ENCODE measurements at places on chromosomes 1 and 21.

GRCh38 chr1:27348861-27349783 lies 7.3 kb downstream of the SYTL1 start:
- no peak for DNase-seq

GRCh38 chr1:186303911-186304310 lies 71.1 kb downstream of the TPR start:
- no peak for DNase-seq

DNA sequence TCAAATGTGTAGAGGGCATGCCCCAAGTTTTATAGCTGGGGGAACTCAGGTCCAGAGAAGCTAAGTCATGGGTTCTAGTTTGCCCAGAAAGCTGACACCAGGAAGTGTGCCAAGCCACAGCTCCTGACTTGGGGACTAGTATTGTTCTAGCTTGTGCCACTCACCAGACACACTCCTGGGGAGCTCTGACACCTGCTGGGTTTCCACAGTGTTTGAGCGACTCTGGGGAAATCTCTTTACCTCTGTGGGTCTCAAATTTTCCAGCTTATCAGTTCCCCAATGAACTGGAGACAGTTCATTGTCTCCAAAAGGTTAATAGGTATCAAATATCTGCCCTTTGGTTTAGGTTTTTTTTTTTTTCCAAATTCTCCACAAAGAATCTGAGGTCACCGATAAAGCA lies 4.2 kb downstream of the KISS1 start:
- DNase-seq: no peak

GRCh38 chr1:178768423-178768822 lies 43.4 kb downstream of the RALGPS2 start:
- no peak for DNase-seq

DNA sequence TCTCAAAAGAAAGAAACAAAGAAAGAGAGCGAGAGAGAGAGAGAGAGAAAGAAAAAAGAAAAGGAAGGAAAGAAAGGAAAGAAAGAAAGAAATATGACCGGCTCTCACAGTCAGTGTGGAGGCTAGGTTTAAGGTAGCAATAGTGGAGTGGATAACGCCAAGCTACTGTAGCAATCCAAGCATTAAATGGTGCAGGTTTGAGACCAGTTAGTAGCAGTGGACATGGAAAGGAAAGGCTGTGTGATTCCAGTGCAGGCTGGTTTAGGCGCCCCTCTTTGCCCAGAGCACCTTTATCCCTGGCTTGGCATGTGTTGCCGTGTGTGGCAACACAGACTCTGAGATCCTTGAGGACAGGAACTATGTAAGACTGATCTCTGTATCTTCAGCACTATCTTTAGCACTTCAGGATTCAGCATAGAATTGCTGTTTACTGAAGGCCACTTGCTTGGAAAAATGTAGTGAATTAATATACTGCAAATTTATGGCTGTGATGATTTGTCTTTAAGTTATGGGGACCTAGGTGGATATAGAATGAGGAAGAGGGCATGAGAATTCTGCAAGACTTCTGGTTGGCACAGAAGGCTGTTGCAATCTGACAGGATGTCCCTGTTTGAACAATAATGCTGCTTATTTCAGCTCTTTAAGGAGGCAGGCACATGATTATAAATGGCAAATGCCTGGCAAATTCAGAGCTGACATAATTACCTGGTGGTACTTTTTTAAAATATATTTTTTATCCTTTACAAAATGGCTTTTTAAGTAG lies 10.8 kb upstream of the OSBPL9 start:
- no peak for DNase-seq

- no peak for DNase-seq
Observed at GRCh38 chr1:9615316-9616063, 26.8 kb downstream of the TMEM201 start.

GRCh38 chr21:14833241-14833640 lies 231.6 kb downstream of the NRIP1 start:
- no peak for DNase-seq

GRCh38 chr1:53561503-53562105 lies 102.4 kb downstream of the DMRTB1 start:
- DNase-seq: no peak

DNA sequence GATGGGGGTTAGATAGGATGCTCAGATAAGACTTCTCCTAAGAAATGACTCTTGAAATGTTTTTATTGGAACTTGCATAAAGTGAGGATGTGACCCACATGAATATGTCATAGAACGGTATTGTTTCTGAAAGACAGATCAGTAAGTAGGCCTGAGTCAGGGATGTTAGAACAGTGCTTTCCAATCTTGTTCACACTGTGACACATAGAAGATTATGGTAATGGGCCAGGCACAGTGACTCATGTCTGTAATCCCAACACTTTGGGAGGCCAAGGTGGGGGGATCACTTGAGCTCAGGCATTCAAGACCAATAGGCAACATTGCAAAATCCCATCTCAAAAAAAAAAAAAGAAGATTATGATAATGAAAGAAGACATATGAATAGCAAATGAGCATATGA lies 32.9 kb downstream of the FMO4 start:
- no peak for DNase-seq

GRCh38 chr1:86339014-86339812 lies 56.9 kb downstream of the ODF2L start:
- DNase-seq: no peak

GRCh38 chr1:24263211-24263610 lies 55.9 kb upstream of the GRHL3 start:
- no peak for DNase-seq

DNA sequence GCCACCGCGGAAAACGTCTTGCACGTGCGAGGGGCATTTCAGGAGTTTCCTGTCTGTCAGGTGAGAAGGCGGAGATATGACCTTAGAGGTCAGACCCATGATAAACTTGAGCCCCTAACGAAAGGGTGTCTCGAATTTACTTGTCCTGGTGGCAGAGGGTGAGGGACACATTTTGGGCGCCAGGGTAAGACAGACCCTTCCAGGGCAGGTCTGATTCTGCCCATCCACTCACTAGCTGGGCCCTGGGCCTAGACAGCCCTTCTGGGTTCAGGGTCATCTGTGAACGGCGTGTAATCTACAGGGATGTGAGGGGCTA lies 395 bp upstream of the CSRP1 start:
- DNase-seq: no peak

GRCh38 chr1:173314656-173315055 lies 107.5 kb upstream of the TNFSF4 start:
- no peak for DNase-seq

- no peak for DNase-seq
Observed at GRCh38 chr21:46195595-46196195, 11.4 kb upstream of the SPATC1L start.

- no peak for DNase-seq
Observed at GRCh38 chr1:201185527-201186128, 5.0 kb upstream of the IGFN1 start.

DNA sequence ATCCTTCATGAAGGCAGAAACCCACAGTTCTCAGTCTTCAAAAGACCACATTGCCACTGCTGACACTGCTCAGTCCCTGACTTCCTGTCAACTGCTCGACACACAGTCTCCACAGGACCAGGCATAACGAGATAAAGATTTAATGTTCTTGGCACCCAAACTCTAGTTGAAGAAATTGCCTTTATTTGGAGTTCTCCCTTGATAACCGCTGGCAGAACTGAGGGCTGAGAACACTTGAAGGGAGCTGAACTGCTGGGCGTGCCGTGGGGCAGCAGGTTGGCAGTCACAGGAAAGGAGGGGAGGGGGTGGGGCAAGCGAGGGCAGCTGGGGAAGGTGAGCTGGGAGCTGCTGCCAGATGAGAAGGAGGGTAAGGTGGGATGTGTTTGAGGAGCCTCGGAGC lies 15.9 kb downstream of the HENMT1 start:
- DNase-seq: no peak

- DNase-seq: peak; percentile 5
Observed at GRCh38 chr1:76998582-76999223, 131.4 kb downstream of the ST6GALNAC5 start.

- no peak for DNase-seq
Observed at GRCh38 chr1:39872698-39873097, 10.6 kb downstream of the TRIT1 start.

DNA sequence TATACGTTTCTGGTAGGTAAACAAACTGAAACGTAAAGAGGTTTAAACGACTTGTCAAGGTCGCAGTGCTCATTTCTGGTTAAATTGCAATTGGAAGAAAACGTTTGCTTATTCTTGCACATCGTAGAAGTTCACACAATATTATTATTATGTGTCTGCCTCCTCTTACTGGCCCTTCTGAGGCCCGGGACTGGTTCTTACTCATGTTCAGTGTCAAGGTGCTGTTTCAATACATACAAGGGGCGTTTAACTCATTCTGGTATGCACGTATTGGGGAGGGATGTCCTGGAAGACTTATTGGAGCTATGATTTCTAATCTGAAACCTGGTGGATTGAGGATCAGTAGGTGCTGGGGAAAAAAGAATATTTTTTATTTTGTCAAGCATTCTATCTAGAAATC lies 932 bp downstream of the RPF1 start:
- DNase-seq: no peak

DNA sequence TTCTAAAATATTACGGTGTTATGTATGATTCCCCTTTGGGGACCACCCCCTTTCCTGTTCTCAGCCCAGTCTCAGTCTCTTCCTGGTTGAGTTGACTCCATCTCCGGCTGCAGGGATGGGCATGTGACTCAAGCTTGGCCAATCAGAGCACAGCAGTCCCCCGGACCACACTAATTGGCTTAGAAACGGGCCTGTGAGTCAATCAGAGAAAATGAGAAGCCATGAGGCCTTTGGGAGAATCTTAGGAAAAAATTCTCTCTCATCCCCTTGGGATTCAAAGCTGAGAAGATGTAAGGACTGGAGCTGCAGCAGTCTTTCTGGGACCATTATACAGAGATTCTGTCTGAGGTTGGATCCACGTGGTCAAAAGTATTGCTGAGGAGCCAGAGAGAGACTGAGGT lies 10.7 kb upstream of the FHAD1 start:
- no peak for DNase-seq

GRCh38 chr1:83129107-83129506 lies 869.8 kb downstream of the TTLL7 start:
- DNase-seq: no peak

- DNase-seq: no peak
Observed at GRCh38 chr1:240763771-240764170, 151.8 kb upstream of the GREM2 start.

GRCh38 chr1:94422115-94422820 lies 4.1 kb downstream of the ABCD3 start:
- no peak for DNase-seq

DNA sequence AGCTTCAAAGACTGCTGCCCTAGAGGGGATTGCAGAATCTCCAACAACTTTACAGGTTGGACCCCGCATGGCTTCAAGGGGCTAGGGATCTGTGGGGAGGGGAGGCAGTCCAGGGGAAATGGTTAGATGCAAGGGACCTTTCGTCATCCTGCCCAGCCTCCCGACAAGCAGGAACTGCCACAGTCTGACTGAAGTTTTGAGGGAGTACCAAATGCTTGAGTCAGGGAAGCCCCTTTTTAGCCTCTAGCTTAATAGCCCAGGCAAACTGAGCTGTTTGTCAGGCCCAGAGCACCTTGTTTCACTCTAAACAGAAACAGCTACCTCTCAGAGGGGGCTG lies 1.1 kb downstream of the TOR3A start:
- no peak for DNase-seq

- no peak for DNase-seq
Observed at GRCh38 chr1:74005533-74005932, 192.4 kb downstream of the LRRIQ3 start.
